Ammon's horn (tissue), 1 donor: ENCODE measurements at places on chromosomes 1 and 21.

- DNase-seq, result peak; percentile 2
These were observed 129.7 kb upstream of the FAM72C start for GRCh38 chr1:144101397-144102045.

DNA sequence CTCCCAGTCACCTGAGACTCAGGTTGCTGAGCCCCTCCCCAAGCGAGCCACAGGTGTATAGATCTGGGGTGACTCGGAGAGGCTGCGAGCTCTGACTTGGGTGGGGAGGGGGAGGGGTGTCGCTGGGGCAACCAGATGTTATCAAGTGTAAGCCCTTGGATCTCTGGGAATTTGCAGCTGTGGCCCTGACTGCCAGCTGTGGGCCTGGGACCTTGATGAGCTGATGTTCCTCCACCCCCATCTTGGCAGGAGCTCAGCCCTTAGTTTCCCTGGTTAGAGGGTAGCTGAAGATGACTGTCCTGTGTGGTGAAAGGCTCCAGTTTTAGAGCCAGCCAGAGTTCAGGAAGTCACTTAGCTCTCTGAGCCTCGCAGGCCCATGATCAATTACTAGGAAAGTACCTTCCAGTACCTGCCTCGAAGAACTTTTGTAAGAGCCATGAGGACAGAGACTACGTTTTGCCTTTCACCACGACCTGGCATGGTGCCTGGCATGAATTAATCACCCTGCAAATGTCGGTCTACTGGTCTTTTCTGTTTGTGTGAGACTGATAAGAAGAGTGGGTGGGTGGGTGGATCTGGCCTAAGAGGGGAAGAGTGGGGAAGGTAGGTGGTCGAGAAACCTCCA, 55.8 kb downstream of the YARS1 start:
- DNase-seq, result no peak

GRCh38 chr1:79044974-79045650, 38.6 kb upstream of the ADGRL4 start:
- no peak for DNase-seq

DNA sequence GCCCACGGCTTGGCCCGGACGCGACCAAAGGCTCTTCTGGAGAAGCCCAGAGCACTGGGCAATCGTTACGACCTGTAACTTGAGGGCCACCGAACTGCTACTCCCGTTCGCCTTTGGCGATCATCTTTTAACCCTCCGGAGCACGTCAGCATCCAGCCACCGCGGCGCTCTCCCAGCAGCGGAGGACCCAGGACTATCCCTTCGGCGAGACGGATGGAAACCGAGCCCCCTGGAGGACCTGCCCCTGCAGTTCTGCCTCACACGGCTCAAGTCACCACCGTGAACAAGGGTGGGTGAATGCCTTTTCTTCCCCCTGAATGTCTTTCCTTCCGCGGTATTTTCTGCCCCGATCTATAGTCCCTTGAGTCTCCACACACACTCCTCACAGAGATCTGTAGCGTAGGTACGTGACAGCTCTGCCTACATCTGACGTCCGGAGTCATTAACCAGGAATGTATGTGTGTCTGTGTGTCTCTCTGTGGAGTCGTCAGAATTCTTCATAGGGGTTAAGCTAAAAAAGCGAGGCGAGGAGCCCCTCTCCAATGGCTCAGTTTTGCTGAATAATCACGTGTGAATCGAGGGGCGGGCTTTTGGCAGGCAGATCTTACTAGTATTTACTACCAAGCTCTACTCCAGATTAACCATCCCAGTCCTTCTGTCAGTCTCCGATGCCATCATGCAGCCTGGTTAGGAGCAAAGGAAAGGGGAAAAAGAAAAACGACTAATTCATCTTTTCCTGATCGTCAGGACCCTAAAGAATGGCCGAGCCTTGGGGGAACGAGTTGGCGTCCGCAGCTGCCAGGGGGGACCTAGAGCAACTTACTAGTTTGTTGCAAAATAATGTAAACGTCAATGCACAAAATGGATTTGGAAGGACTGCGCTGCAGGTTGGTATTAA, at the start of gene CDKN2C:
TSS of gene CDKN2C (plus strand) at position 635 of the 898 bp plus-strand sequence. CDS start at position 759, 124 bp downstream.
- peak; percentile 84 for DNase-seq

GRCh38 chr1:198363625-198364151, 176.8 kb downstream of the ATP6V1G3 start:
- DNase-seq, result no peak

DNA sequence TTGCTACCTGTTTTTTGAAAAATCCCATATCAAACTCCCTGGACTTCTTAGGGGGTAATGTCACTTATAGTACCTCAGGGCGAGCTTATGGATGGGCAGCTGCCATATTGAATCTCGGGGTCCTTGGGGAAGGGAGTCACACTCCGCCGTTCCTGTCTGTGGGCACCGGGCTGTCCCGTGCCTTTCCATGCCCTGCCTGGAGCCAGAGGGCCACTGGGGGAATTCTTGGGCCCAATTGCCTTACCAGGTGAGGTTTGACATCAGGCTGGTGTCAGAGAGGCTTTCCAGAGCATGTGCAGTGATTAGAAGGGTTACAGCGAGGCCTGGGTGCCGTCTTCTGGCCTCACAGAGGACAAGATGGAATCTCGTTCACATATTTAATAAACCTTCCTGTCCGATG, 28.8 kb downstream of the QSOX1 start:
- no peak for DNase-seq

- no peak for DNase-seq
These were observed 62.7 kb downstream of the KAZN start for GRCh38 chr1:14661222-14661621.

DNA sequence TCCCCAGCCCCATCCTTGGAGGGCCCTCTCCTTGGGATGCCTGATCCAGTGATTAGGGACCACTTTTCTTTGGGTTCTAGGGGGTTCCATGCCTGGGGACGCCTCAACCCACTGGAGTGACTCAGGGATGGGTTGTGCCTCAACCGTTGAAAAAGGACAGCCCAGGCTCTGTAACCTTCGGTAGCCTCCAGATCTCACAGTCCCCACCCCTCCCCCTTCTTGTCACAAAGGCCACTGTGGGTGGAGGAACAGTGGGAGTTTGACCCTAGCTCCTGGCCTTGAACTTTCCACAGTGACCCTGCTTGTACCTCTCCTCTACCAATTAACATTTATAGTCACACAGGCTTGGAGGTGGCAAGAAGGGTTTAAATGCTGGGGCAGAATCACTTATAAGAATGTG, 2.6 kb upstream of the RORC start:
- no peak for DNase-seq

GRCh38 chr1:234887016-234887900, 241.4 kb downstream of the TOMM20 start:
- no peak for DNase-seq

- no peak for DNase-seq
These were observed 44.0 kb downstream of the ATF3 start for GRCh38 chr1:212652609-212653008.

DNA sequence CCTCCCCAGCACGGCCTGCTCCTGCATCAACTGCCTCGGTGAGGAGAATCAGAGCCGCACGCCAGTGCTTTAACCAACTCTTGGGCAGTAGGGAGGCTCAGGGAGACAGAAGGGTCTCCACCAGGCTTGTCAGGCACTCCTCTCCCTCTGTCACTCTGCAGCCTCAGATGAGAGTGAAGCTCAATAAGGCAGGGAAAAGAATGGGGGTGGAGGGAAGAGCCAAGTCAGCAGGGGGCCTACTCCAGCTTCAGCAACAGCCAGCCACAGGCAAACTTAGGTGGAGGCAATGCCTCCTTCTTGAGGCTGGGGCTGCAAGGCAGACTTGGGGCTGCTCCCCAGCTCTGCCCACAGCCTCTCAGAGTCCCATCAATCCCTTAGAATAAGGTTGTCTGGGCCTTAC, 51.8 kb upstream of the A3GALT2 start:
- DNase-seq, result no peak

GRCh38 chr21:45543710-45544448, 1.6 kb upstream of the SLC19A1 start:
- DNase-seq, result no peak

GRCh38 chr1:239899747-239900146, 191.9 kb upstream of the FMN2 start:
- DNase-seq, result no peak

DNA sequence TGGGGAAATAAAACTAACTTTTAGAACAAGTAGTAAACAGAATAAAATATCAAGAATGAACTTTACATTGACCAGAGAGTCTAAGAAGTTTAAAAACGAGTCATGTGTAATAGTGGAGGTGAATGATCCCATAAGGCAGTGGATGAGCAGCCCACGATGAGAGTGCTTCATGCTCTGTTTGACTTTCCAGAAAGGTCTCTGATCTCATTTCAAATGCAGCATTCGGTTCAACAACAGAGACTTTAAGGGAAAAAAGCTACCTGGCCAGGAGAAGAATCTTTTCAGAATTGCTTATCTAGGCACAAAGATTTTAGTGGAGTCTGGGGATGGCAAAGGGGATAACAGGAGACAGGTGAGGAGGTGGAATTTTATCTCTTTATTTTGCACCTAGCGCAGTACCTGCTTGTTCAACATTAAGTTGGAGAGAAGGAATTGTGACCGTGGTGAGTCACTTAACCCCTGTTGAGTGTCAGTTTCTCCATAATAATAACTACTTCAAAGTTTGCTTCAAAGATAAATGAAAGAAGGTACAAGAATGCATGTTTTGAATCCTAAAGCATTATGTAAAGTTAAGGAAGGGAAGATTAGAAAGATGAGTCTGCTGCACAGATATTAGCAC, 94.9 kb upstream of the KIF26B start:
- no peak for DNase-seq

DNA sequence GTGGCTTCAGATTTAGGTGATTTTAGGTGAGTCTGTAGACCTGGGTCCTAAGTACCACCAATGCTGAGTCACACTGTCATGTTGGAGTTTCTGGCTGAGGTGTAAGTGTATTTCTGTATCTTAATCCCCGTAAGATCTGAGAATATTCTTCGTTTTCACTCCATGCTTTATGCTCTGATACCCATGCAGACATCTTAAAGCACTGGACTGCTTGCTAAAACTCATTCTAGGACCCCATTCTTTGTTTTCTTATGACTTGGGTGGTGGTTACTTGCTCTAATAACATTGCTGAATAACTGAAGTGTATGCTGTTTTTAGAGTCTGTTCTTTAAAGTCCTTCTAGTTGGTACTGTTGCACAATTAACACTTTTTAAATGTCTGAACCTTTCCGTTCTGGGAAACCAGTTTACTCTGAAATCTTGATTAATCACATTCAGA, 36.6 kb downstream of the CDC42 start:
- no peak for DNase-seq

DNA sequence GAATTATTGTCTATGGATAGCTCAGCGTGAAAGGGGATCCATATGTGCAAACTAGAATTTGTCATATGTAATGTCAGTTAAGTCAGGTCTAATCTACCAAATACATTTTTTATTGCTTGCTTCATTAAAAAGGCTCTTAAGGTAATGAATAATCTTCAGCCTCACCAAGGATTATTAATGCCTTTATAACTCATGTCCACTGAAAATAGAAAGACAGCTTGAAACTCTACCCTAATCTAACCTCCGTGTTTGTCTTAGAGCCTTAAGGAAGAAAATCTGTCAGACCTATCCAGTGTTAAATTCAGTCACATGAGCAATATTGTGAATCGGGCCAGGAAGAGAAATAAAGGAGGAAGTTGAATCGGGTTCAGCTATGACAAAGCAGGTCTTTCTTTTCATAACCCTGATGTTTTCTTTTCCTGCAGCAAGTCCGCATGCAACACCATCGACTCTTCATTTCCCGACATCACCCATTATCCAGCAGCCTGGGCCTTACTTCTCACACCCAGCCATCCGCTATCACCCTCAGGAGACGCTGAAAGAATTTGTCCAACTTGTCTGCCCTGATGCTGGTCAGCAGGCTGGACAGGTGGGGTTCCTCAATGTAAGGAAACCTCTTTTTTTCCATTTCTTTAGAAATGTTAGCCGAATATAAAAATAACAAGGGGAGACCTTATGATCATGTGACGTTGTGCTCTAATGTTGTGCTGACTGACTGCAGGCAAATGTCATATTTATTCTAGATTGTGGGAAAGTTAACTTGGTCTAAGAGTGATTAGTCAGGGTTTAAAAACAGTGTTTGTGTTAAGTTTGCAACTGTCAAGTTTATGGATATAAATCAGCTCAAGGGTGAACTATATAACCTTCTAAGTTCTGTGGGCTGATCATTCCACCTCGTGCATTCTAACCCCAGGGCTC, 321.0 kb downstream of the TM2D1 start:
- peak; percentile 8 for DNase-seq

- DNase-seq, result no peak
These were observed 19.7 kb upstream of the ZBTB40 start for GRCh38 chr1:22431965-22432364.

DNA sequence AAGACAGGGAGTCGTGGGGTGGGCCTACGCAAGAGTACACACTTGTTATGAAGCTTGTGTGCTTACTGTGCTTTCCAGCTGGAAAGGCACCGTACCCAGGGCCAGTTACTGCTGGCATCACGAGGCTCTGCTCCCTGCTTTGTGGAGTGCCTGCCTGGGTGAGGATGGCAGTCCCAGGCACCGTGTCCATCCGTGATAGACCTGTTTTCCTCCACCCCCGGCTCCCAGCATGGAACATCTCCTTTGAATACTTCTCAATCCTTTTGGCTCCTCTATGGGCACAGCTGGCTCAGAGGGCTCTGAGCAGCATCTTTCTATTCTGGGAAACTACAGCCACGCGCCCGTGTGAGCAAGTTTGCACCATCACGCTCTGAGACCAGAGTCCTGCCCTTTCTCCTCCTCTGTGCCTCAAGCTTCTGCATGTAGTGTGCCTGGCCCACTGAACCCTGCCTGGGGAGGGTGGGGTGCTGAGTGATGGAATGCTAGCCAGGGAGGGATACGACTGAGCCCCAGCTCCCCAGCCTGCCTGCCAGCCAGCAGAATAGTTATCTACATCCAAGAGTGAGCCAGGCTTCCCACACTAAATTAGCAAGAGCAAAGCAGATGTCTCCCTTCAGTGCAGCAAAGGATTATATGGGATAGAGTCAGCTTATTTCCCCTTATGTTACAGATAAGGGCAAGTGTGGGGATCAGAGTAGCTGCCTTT, 7.1 kb upstream of the TNR start:
- peak; percentile 69 for DNase-seq

DNA sequence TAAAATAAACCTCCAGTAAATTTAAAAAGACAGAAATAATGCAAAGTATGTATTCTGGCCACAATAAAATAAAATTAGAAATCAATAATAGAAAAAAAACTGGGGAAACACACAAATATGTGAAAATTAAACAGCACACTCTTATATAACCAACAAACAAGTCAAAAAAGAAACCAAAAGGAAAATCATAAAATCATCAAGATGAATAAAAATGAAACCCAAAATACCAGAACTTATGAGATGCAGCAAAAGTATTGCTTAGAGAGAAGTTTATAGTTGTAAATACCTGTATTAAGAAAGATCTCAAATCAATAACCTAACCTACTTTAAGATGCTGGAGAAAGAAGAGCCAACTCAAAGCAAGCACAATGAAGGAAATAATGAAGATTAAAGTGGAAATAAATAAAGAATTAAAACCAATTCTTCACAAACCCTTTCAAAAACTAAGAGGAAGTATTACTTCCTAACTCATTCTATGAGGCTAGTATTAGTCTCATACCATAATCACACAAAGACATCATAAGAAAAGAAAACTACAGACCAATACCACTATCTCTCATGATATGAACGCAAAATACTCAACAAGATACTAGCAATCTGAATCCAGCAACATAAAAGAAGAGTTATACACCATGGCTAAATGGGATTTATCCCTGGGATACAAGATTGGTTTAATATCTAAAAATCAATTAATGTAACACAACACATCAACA, 6.4 kb upstream of the KRTAP10-3 start:
- DNase-seq, result no peak
